ENCODE measurements at places on chromosomes 1 and 21. TPM values are rescaled to one million over a fixed set of nuclear protein-coding genes. Genes with fewer than 3 reads are reported as not detected.
A peak's percentile ranks its signal among the peaks of the same experiment; 100 is the strongest.

GRCh38 chr21:38567335-38567969, 69.2 kb upstream of the ERG start:
- peak; percentile 33 for DNase-seq

GRCh38 chr1:177959811-177960515, 9.9 kb downstream of the SEC16B start:
- peak; percentile 34 for DNase-seq

DNA sequence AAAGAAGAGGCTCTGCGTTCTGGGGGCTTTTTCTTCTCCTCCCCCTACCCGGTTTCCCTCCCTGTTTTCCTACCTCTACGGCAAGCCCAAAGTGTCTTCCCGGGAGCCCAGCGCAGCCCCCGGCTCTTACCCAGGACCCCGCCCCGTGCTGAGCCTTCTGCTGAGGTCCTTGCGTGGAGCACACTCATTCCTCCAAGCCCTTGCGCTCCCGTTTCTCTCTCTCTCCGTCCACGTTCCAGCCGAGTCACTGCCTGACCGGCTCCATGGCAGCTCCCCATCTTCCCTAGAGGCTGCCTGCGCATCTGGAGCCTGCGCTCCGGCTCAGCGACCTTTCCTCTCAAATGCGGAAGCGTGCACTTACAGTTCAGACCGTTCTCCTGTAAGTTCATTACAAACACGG, 24.9 kb upstream of the PDXK start:
- no peak for DNase-seq

Gene SPRR2B
- total RNA-seq, result not detected

Gene PRDM16
- total RNA-seq, result 1.7 TPM

GRCh38 chr1:106620521-106620954, 435.9 kb upstream of the PRMT6 start:
- DNase-seq, result peak; percentile 5

GRCh38 chr1:247172996-247173395, 1.2 kb upstream of the ZNF124 start:
- DNase-seq, result no peak

DNA sequence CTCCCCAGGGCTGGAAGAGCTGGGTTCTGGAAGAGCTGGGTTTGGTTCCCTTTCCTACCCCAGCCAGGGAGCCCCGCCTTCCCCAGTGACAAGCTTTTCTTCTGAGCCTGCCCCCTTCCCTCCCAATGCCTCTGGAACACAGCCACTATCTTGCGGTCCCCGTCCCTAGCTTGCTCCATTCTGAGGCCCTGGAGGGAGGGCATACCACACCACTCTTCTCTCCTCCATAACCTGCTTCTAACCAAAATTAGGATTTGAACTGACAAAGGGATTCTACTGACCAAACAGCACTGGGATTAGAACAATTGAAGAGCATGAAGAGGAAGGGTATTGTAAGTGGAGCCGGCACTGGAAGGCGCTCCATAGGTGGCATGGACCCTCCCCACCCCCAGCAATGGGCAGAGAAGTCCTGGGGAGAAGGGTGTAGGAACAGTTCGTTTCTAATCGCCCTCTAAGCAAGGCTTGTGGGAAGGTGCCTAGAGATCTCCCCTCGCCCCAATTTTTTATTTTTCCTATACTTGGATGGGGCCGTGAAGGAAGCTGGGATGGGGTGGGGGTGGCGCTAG, 690 bp downstream of the C1orf216 start:
- DNase-seq, result peak; percentile 70

Gene EPHB2
- 9.7 TPM for total RNA-seq

- DNase-seq, result no peak
Observed at GRCh38 chr1:198449261-198449660, 91.2 kb downstream of the ATP6V1G3 start.

GRCh38 chr1:172326136-172326535, 94.3 kb upstream of the C1orf105 start:
- no peak for DNase-seq

Gene PYHIN1
- total RNA-seq, result not detected

- no peak for DNase-seq
Observed at GRCh38 chr1:23357138-23357908, 12.3 kb downstream of the ZNF436 start.

Gene FMO2
- total RNA-seq, result 1.7 TPM

Gene CHI3L2
- not detected for total RNA-seq

DNA sequence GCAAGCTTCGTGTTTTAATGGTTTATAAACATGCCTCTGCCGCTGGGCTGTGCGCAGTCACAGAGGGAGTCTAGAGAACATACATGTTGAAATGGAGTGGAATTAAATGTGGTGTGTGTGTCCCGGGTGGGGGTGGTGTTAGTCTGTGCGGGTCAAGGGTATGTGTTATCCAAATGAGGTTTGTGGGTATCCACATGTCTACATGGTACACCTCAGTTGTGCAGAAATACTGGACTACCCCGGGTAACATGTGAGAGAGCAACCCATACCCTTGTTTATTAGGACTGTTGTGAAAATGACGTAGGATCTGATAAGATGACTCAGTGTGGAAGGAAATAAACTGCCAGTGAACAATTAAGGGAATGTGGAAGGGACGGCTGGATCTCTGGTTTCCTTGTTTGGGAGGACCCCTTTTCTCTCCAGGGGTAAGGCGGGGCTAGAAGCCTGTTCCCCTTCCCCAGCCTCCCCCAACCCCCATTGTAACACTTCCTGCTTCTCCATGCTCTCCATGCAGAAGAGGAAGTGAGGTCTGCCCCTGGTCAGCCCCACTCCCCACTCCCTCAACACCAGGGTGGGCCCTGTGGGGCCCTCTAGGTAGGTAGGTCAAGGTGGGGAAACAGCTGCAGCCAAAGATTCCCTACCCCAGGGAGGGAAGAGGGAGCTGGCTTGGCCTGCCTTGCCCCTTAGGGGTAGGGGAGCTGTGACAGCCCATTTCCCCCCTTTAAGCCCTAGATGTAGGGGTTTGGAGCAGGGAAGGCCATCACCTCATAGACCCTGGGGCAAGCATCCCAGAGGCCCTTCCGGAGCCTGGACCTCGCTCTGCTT, 690 bp downstream of the EPS8L3 start:
- peak; percentile 91 for DNase-seq

DNA sequence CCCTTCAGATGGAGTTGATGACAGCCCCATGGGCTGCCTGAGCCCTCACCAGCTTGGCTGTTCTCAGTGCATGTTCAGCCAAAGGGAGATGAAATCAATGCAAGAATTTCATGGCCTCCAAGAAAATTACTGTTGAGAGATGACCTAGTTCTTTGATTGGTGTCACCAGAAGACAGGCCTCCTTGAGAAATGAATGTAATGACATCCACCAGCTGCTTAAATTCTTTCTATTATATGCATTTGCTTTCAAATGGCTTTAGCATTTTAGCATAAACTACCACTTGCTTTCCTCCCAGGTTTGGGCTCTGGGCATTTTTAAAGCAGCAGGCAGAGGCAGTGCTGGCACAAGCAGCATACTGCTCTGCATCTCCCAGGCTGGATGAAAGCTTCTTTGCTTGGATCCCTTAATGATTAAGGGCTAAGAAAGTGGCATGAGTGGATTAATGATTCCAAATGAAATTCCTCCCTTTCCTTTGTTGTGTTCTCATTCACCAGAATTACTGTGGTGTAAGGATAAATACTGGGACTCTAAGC, 278.4 kb downstream of the ZNF326 start:
- no peak for DNase-seq

- no peak for DNase-seq
Observed at GRCh38 chr1:51666478-51666877, 49.6 kb downstream of the OSBPL9 start.

DNA sequence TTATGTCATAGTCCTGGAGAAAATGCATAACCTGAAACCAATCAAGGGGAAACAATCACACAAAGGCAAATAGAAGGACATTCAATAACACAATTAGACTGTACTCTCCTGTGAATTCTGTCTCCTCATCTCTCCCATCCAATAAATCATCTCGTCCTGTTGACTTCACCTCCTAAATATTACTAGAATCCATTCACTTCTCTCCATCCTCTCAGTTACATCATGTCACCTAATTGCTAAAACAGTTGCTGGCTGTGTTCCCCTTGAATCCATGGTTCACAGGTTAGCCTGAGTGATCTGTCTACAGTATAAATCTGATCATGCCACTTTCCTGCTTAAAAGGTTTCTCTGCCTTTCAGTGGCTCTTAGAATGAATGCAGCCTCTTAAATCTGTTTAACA, 220.2 kb downstream of the TGFB2 start:
- no peak for DNase-seq

GRCh38 chr1:241638909-241639622, 1.1 kb downstream of the CHML start:
- DNase-seq, result peak; percentile 20

DNA sequence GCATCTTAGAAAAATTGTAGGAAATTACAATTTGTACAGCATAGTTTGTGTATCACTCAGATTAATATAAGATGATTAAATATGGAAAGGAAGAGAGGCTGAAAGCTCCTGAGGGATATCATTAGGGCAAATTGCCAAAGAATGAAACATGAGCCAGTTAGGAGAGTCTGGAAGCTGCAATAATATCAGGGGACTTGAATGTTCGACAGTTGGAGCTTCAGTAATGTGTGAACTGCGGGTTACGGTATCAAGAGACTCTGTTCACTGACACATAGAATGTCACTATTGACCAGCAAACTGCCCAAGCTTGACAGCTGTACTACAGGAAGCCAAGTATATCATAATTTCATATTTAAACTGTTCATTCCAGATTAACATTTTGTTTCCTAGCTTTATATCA, 157.2 kb downstream of the DENND1B start:
- peak; percentile 4 for DNase-seq

Gene WDR64
- total RNA-seq, result not detected

DNA sequence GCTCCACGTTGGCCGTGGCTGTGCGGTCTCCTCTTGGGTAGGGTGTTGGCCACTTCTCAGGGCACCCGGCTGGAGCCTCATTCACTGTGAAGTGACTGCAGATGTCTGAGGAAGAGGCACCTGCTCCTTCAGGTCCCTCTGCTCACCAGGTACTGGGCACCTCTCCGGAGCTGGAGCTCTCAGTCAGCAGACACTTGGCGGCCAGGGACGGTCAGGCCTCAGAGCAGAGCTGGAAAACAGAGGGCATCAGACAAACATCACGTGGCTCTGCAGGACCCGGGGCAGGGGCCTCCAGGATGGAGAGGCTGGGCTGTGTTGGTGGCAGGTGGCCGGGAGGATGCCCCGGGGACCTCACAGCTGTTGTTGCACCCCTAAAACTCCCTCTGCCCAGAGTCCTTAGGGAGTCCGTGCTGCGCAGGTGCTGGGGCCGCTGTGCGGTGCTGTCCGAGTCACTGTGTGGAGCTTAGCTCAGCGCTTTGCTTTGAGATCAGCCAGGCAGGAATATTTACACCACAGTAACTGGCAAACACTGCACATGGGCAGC, 59.7 kb downstream of the SLX9 start:
- no peak for DNase-seq

All from fibroblast of villous mesenchyme (primary cell).